ENCODE measurements at places on chromosomes 6 and 20. TPM values are rescaled to one million over a fixed set of nuclear protein-coding genes. Genes with fewer than 3 reads are reported as not detected.

DNA sequence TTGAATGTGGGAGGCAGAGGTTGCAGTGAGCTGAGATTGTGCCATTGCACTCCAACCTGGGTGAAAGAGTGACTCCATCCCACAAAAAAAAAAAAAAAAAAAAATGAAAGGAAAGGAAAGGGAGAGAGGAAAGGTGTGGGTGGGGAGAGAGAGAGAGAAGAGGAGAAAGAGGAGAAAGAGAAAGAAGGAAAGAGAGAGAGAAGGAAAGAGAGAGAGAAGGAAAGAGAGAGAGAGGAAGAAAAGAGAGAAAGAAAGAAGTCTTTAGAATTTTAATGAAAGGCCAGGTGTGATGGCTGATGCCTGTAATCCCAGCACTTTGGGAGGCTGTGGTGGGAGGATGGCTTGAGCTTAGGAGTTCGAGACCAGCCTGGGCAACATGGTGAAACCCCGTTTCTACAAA lies 7.7 kb upstream of the BCAS4 start:
- no peak overlapping the region for H3K27ac ChIP-seq
- H3K36me3 ChIP-seq: no peaks in the 10 kb centered on the region
- H3K4me1 ChIP-seq: peaks cover 12% of the 10 kb centered on the region
- H3K27me3 ChIP-seq: no peaks in the 10 kb centered on the region
- H3K4me3 ChIP-seq: no peak overlapping the region

DNA sequence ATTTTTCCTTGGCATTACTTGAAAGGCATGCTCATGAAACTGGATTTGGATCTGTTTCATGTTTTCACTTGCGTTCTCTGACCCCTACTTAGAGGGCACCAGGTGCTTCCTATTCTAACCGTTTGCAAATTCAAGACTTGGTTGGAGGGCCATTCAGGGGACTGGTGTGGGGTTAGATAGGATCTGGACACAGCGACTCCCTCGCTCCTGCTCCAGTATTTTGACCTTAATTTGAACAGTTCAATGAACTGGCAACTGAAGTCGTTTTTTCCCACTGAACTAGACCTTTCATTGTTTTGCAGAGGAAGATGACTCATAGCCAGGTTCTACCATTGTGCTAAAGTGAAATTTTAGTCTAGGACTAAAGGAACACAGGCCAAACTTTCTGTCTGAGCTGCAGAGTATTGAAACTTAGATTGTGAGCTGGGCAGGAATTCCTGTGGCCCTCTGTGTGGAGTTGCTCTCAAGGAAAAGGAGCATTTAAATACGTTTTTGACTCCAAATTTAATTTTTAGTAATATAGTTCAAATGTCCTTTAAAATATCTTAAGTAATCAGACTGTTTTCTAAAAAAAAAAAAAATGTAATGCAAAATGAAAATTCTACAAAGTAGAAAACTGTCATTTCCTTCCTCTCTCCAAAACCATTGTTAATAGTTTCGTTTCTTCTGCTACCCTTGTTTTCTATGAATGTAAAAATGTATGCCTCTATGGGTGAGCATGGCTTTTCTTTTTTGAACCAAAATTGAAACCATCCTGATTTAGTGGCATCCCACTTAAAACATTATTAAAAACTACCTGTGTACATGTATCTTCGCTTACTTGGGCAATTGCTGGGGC lies 64.8 kb downstream of the UTRN start:
- peak overlapping the region; percentile 23 for H3K4me3 ChIP-seq
- peaks cover 2% of the 10 kb centered on the region for H3K36me3 ChIP-seq
- peaks cover 54% of the 10 kb centered on the region for H3K4me1 ChIP-seq
- H3K27ac ChIP-seq: peak overlapping the region; percentile 87
- no peaks in the 10 kb centered on the region for H3K27me3 ChIP-seq

DNA sequence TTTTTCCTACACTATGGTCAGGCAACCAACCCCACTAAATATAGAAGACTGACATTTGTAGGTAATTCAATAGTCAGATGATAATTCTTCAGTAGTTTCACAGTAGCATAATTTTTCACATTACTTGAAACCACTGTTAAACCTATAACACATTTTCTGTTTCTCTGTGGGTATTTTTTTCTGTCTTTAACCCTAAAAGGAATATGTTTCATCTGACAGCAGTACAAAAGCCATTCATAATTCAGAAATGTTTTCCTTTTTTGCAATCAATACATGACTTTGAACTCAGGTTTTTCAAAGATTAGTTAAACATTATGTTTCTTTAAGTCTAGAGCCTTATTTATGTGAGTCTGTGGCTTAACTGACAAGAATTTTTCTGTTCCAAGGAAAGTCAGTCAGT lies 128.6 kb upstream of the RUNX2 start:
- peaks cover 12% of the 10 kb centered on the region for H3K4me1 ChIP-seq
- no peak overlapping the region for H3K4me3 ChIP-seq
- no peak overlapping the region for H3K27ac ChIP-seq
- H3K36me3 ChIP-seq: no peaks in the 10 kb centered on the region
- H3K27me3 ChIP-seq: no peaks in the 10 kb centered on the region

DNA sequence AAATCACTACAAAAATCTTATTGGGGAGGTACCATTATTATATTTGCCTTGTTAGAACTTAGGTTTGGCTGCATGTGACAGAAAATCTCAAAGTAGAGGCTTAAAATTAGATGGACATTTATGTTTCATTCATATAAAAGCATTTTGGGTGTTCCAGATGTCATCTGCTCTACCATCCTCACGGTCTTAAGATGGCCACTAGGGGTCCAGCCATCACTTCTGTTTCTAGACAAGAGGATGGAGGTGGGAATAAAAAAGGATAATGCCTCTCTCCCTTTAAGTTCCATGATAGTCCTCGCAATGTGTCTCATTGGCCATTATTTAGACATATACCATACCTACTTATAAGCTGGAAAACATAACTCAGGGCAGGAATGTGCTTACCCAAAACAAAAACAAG lies 929.5 kb downstream of the KIF16B start:
- H3K27me3 ChIP-seq: no peaks in the 10 kb centered on the region
- DNase-seq: no peak
- H3K4me3 ChIP-seq: no peak overlapping the region

DNA sequence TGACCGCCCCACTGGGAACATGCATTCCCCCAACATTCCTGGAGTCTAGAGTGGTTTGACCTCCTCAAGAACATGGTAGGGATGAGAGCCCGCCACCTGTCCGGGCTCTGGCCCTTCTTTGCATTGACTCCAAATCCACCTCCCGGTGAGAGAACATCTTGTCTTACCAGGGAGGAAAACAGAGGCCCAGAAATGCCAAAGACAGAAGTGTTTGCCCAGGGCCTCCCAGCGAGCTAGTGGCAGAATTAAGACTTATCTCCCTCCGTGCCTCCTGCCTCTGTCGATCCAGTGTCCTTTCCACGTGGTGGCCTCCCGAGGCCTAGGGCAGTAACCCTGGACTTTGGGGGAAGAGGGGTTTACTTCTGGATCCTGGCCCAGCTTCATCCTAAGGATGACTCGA lies 134.8 kb downstream of the JPH2 start:
- DNase-seq: peak; percentile 74
- H3K27ac ChIP-seq: no peak overlapping the region
- H3K4me3 ChIP-seq: no peak overlapping the region
- H3K36me3 ChIP-seq: no peaks in the 10 kb centered on the region

DNA sequence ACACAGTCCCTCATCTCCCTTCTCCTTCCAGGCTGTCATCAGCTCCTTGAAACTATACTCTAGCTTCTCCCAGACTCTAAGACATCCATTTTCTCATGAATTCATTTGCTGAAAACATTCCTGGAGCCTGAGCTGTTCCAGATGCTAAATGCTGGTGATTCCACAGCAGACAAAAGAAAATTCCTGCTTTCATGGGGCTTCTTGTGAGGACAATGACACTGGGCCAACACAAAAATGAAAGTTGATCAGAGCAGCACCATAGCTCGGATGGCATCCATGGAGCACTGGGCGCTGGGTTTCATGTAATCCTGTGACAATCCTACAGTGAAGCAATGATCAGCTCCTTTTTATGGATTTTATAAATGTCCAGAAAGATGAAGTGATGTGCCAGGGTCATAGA lies 47.4 kb upstream of the STX16 start:
- no peaks in the 10 kb centered on the region for H3K27me3 ChIP-seq
- DNase-seq: no peak
- H3K4me3 ChIP-seq: no peak overlapping the region
- peaks cover 14% of the 10 kb centered on the region for H3K4me1 ChIP-seq
- H3K27ac ChIP-seq: peak overlapping the region; percentile 45

- no peak overlapping the region for H3K27ac ChIP-seq
- H3K36me3 ChIP-seq: peaks cover 2% of the 10 kb centered on the region
- H3K4me3 ChIP-seq: no peak overlapping the region
- no peaks in the 10 kb centered on the region for H3K27me3 ChIP-seq
Measured at GRCh38 chr6:121830736-121831135, 395.3 kb downstream of the GJA1 start.

- DNase-seq: peak; percentile 6
- no peak overlapping the region for H3K27ac ChIP-seq
- H3K27me3 ChIP-seq: peaks cover 2% of the 10 kb centered on the region
Measured at GRCh38 chr6:89471287-89471867, 38.4 kb downstream of the ANKRD6 start.

- H3K27me3 ChIP-seq: no peaks in the 10 kb centered on the region
- H3K36me3 ChIP-seq: no peaks in the 10 kb centered on the region
- H3K27ac ChIP-seq: peak overlapping the region; percentile 82
- peak overlapping the region; percentile 4 for H3K4me3 ChIP-seq
Measured at GRCh38 chr6:23003671-23004467, 434.5 kb downstream of the HDGFL1 start.

RBL1 gene
- total RNA-seq: 6.7 TPM
